ENCODE measurements at places on chromosomes 12 and 14.

GRCh38 chr14:83163016-83163415 is 1629.4 kb upstream of the SEL1L start:
- no peaks in the 10 kb centered on the region for H3K27me3 ChIP-seq
- H3K4me1 ChIP-seq: no peaks in the 10 kb centered on the region
- H3K36me3 ChIP-seq: no peaks in the 10 kb centered on the region
- no peak overlapping the region for H3K27ac ChIP-seq
- DNase-seq: no peak

- H3K4me1 ChIP-seq: no peaks in the 10 kb centered on the region
- H3K27me3 ChIP-seq: no peaks in the 10 kb centered on the region
- no peak overlapping the region for H3K27ac ChIP-seq
- no peak overlapping the region for H3K4me3 ChIP-seq
- DNase-seq: no peak
- no peaks in the 10 kb centered on the region for H3K36me3 ChIP-seq
These were observed 79.5 kb upstream of the CCDC198 start for GRCh38 chr14:57573173-57573572.

DNA sequence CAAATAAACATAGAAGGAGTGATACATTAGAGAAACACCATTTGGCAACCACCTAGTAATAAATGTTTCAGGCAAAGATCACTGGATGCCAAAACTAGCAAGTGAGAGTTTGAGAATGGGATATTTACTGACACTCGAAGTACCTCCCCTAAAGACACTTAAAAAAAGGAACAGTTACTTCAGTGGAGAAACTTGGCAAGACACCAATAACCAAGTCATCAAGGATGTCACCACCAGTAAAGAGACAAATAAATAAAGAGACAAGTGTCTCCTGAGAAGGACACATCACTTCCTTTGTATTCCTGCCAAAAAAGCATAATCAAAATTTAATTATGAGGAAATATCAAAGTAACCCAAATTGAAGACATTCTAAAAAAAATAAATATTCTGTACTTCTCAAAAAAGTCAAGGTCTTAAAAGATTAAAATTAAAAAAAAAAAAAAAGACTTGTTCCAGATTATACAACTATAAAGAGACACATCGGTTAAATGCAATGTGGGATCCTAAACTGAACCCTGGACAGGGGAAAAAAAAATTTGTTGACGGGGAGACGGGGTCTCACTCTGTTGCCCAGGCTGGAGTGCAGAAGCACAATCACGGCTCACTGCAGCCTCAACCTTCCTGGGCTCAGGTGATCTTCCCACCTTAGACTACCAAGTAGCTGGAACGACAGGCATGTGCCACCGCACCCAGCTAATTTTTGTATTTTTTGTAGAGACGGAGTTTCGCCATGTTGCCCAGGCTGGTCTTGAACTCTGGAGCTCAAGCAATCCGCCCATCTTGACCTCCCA is 26.4 kb downstream of the TM7SF3 start:
- no peak overlapping the region for H3K4me3 ChIP-seq
- H3K36me3 ChIP-seq: peaks cover 32% of the 10 kb centered on the region
- no peaks in the 10 kb centered on the region for H3K4me1 ChIP-seq
- H3K27me3 ChIP-seq: no peaks in the 10 kb centered on the region
- H3K27ac ChIP-seq: no peak overlapping the region
- DNase-seq: no peak

DNA sequence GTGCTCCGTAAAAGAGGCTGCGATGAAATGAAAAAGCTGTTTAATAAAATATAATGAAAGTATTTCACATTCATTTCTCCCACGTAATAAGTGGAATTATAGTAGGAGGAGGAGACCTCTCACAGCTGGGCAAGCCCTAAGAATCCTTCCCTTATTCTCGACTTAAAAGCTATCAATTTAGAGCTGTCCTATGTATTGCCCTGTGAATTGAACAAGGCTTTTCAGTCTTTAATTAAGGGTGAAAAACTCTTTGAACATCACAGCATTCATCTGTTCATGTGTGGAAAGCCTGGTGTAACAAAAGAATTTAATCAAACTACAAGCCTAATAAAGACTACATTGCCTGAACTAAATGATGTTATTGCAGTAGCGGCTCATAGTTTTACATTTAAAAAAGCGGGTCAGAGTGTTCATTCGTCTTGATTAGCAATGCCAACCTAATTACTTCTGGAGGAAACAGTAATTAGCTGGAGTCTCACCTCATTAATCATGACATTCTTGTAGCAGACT is 142.0 kb downstream of the ETNK1 start:
- H3K4me3 ChIP-seq: no peak overlapping the region
- DNase-seq: no peak
- H3K27ac ChIP-seq: no peak overlapping the region
- no peaks in the 10 kb centered on the region for H3K4me1 ChIP-seq
- no peaks in the 10 kb centered on the region for H3K27me3 ChIP-seq

DNA sequence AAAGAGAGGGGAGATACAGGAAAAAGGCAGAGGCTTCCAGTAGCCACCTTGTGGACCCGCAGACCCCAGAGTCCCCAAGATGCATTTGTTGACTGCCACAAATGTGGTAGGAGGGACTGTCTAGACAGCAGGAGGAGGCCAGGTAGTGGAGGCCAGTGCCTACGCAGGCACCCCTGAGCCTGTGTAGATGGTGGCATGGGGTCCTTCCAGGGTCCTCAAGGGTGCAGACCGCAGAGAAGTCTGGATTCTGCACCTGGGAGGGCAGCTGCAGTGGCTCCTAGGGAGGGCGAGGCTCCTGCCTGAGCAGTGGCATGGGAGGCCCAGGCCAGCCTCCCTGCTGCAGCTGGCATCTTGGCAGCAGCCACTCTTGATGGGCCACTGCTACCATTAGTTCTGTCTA is 119.7 kb downstream of the NTS start:
- H3K27me3 ChIP-seq: no peaks in the 10 kb centered on the region
- H3K36me3 ChIP-seq: no peaks in the 10 kb centered on the region
- H3K4me1 ChIP-seq: no peaks in the 10 kb centered on the region
- H3K27ac ChIP-seq: no peak overlapping the region
- no peak for DNase-seq

- DNase-seq: no peak
- H3K4me3 ChIP-seq: no peak overlapping the region
- H3K27ac ChIP-seq: no peak overlapping the region
- no peaks in the 10 kb centered on the region for H3K36me3 ChIP-seq
These were observed 3.0 kb upstream of the MYBPC1 start for GRCh38 chr12:101591781-101592180.

DNA sequence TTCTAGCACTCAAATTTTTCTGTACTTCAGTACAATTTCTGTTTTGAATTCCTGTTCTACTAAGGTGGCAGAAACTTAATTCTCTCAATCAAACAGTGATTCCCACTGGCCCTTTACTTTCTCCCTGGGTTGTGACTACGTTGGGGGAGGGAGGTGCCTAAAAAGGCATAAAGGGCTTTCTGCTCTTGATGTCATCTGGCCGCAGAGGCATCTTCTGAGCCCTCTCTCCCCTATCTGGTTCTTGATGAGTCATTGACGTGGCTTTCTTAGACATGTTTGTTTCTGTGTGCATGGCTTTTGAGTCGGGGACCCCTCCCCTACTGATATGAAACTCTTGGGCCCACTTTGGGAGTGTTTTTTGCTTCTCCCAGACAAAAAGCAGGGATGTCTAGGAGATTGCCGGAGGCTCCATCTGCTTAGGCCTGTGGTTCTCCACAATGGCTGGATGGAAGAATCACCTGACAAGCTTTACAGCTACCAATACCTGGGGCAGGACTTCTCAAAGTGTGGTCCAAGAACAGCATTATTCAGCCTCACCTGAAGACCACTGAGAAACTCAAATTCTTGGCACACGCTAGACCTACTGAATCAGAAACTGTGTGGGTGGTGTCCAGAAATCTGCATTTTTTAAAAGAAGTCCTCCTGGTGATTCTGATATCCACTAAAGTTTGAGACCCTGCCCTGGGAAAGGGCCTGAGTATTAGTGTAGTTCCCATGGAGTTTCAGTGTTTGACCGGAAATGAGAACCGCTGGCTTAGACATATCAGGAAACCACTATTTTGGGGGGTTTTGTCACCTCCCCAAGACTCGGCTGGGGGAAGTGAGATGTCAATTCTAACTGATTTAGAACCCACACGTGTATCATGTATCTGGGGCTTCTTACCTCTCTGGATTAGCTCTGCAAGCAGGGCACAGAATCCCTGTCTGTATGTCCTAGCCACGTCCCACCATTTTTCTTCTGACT is 395.7 kb upstream of the PDE3A start:
- H3K27me3 ChIP-seq: peaks cover 7% of the 10 kb centered on the region
- peak overlapping the region; percentile 74 for H3K27ac ChIP-seq
- peaks cover 11% of the 10 kb centered on the region for H3K4me1 ChIP-seq
- no peaks in the 10 kb centered on the region for H3K36me3 ChIP-seq
- peak; percentile 10 for DNase-seq

DNA sequence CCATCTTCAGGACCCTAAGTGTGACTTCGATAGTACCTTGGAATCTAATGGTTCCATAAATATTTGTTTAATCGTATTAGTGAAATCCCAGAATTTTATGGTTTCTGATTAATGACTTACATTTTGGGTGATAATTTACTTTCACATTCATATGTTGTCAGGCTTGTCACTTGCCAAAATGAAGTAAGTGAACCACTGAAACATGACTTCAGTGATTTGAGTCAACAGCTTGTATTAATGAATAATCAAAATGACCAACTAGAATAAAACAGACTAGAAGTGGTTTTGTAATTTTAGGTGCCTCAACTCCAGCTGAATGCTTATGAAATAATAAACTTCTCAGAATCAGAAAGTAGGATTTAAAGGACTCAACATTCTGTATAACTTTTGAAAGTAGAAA is 517.1 kb downstream of the PRKD1 start:
- H3K27ac ChIP-seq: no peak overlapping the region
- no peaks in the 10 kb centered on the region for H3K36me3 ChIP-seq
- H3K4me1 ChIP-seq: no peaks in the 10 kb centered on the region
- no peak for DNase-seq
- H3K4me3 ChIP-seq: no peak overlapping the region
- H3K27me3 ChIP-seq: no peaks in the 10 kb centered on the region

DNA sequence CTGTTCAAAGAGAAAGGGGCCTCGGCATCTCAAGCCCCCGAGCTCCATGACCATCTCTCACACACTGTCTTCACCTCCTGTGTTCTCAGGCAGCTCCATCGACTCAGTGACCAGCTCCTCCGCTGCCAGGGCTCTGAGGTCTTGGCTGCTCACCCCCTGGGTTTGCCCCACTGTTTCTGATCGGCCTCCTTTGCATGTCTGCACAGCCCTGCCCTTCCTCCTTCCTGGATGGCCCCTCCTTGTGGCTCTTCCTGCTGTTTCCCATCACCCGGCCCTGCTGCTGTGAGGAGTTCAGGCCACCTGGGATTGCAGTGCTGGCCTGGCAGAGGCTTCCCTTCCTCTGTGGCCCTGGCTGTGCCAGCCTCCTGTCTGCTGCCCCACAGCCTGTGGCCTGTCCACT is 38.1 kb upstream of the PIWIL1 start:
- H3K4me3 ChIP-seq: no peak overlapping the region
- H3K27ac ChIP-seq: no peak overlapping the region
- no peaks in the 10 kb centered on the region for H3K27me3 ChIP-seq

- no peak overlapping the region for H3K4me3 ChIP-seq
- H3K27ac ChIP-seq: no peak overlapping the region
- peaks cover 31% of the 10 kb centered on the region for H3K36me3 ChIP-seq
These were observed 84.6 kb downstream of the RIN3 start for GRCh38 chr14:92597906-92598905.

DNA sequence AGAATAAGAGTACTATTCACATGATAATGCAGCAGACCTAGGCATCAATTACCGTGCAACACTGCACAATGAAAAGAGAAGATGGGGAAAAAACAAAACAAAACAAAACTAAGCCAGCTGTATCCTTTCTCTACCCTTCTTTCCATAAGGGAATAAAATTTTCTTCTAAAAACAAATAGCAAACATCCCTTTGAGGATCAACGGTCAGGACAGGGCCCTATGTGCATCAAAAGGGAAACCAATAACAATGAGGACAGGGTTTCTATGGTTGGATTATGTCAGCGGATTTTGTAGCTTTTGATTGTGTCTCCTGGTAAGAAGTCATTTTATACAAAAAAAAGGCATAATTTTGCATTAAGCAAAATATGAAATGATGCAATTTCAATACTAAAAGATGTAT is 350.3 kb downstream of the SLC6A15 start:
- no peaks in the 10 kb centered on the region for H3K4me1 ChIP-seq
- DNase-seq: no peak
- H3K36me3 ChIP-seq: no peaks in the 10 kb centered on the region
- H3K4me3 ChIP-seq: no peak overlapping the region
- H3K27ac ChIP-seq: no peak overlapping the region

GRCh38 chr14:55585854-55586253 is 5.8 kb downstream of the KTN1 start:
- peaks cover 54% of the 10 kb centered on the region for H3K4me1 ChIP-seq
- no peak for DNase-seq

DNA sequence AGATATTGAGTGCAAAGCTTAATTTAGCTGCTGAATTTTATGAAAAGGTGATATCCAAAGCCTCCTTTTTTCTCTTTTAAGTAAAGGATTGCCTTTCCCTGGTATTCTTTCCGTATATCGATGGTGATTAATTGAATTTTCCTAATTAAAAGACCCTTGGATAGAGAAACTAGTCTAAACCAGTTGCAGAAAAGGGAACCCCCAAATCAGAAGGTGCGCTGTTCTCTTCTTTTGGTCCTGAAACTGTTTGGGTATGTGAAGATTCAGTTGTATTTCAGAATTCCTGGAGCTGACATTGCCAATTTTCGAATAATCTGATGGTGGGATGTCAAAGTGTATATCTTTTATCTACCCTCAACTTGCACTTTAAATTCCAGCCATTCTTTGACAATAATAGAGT is 1.9 kb downstream of the GPHN start:
- H3K4me1 ChIP-seq: peaks cover 38% of the 10 kb centered on the region
- no peak overlapping the region for H3K27ac ChIP-seq
- H3K27me3 ChIP-seq: peaks cover 15% of the 10 kb centered on the region
- H3K36me3 ChIP-seq: no peaks in the 10 kb centered on the region
- peak overlapping the region; percentile 91 for H3K4me3 ChIP-seq
- DNase-seq: no peak

- no peaks in the 10 kb centered on the region for H3K27me3 ChIP-seq
- H3K4me1 ChIP-seq: peaks cover 39% of the 10 kb centered on the region
- no peak for DNase-seq
These were observed 424.0 kb downstream of the ZFP36L1 start for GRCh38 chr14:68368850-68369249.

DNA sequence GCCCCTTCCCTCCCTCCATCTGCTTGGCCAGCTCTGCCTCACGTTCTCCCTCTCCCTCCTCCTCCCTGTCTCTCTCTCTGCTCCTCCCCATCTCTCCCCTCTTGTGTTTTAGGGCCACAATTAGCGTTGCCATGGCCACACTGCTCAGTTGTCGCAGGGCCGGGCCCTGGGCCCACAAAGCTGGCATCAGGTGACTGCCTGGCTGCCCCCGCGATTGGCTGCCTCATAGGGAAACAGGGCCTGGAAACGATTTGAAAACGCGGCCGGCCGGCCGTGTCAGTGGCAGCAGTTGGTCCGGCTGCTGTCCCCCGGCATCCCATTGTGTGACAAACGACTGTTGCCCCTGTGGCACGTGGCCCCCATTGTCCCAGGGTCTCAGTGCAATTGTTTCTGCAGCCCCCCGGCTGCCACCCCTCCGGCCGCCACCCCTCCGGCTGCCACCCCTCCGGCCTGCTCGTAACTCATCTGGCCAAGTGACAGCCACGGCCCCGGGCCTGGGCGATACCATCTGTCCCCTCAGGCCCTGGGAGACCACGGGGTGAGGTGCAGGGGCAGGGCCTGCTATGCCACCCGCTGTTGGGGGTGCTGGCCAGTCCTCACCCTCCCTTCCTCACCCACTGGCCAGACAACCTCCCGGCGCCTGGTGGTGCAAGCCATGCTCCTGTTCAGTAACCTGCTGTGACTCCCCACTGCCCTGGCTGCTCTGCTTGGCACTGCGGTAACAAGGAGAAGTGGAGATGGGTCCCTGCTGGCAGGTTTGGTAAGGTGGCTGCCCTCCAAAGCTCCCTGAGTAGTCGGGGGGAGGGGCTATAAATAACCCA is 17.4 kb downstream of the FOXN4 start:
- H3K27ac ChIP-seq: no peak overlapping the region
- H3K4me3 ChIP-seq: no peak overlapping the region
- H3K36me3 ChIP-seq: no peaks in the 10 kb centered on the region
- peak; percentile 12 for DNase-seq

All from activated naive CD8-positive, alpha-beta T cell treated with anti-CD3 and anti-CD28 coated beads for 36 hours (primary cell).